SJSA1 (cell line): ENCODE measurements at places on chromosomes 3 and 15.

GRCh38 chr3:152444029-152444641 is 175.4 kb downstream of the MBNL1 start:
- DNase-seq, result no peak
- H3K27me3 ChIP-seq, result no peaks in the 10 kb centered on the region
- no peaks in the 10 kb centered on the region; the same call in 1 of the 2 replicates for H3K4me1 ChIP-seq

DNA sequence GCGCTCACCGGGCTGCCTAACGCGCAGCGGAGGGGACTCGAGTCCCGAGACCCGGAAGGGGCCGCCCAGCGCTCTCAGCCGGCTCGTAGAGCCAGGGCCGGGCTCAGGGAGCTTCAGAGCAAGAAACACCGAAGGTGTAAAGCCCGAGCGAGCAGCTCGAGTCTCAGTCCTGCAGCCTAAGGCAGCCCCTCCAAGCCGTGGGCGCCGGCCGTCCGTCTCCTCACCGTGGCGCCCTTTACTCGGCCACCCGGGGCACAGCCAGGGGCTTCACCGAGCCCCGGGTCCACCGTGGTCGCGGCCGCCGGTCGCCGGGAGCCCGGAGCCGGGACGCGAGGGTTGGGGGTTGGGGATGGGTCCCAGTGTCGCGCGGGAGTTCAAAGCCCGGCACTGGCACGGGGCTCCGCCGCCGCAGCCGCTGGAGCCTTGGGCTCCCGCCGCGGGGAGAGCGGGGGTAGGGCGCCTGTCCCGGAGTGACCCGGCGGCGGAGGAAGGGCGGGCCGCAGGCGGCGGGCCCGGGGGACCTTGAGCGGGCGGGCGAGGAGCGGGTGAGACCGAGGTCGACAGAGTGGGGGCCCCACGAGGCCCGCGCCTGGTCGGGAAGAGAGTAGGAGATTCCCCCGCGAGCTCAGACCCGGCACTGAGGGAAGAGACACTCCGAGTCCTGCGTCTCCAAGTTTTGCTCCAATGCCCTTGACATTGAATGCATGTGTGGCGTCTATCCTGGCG is 26.9 kb upstream of the THRB start:
- no peaks in the 10 kb centered on the region for H3K27me3 ChIP-seq
- peaks cover 22% of the 10 kb centered on the region for H3K4me1 ChIP-seq
- peak; percentile 56 for DNase-seq
- H3K4me3 ChIP-seq, result peak overlapping the region; percentile 74
- H3K27ac ChIP-seq, result peak overlapping the region; percentile 53; the same call in 1 of the 2 replicates

DNA sequence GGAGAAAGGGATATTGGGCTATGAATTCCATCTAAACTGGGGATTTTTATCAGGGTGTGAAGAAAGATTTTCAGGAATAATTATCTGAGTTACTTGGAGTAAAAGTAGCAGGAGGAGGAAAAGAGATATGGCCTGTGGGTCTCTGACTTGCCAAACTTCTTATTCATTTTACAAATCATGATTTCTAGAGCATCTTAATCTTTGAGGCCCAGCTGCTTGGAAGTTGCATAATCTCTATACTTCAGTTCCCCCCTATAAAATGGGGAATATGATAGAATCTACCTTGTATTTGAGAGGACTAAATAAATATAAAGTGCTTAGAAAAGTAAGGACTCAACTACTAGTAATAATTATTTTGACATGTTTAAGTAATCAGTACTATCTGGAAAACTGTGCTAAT is 11.0 kb upstream of the GABPB1 start:
- no peak overlapping the region for H3K27ac ChIP-seq
- peaks cover 15% of the 10 kb centered on the region for H3K36me3 ChIP-seq
- no peak overlapping the region for H3K4me3 ChIP-seq
- DNase-seq, result no peak

DNA sequence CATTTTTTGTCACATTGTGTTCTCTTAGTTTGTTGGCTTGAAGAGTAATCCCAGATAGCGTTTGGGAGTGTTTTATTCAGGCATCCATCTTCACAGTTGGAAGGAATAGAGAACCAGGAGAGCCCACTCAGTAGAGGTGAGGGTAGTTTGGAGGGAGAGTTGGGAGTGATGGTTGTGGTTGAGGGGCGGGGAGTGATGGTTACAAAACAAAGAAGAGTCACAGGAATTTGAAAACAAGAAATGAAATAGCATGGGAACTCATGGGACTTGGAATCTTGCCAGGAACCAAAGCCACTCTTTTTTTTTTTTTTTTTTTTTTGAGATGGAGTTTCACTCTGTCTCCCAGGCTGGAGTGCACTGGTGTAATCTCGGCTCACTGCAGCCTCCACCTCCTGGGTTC is 36.3 kb downstream of the DUT start:
- H3K4me1 ChIP-seq, result no peaks in the 10 kb centered on the region; the same call in 1 of the 2 replicates
- no peaks in the 10 kb centered on the region for H3K36me3 ChIP-seq
- no peaks in the 10 kb centered on the region for H3K27me3 ChIP-seq
- H3K27ac ChIP-seq, result no peak overlapping the region

DNA sequence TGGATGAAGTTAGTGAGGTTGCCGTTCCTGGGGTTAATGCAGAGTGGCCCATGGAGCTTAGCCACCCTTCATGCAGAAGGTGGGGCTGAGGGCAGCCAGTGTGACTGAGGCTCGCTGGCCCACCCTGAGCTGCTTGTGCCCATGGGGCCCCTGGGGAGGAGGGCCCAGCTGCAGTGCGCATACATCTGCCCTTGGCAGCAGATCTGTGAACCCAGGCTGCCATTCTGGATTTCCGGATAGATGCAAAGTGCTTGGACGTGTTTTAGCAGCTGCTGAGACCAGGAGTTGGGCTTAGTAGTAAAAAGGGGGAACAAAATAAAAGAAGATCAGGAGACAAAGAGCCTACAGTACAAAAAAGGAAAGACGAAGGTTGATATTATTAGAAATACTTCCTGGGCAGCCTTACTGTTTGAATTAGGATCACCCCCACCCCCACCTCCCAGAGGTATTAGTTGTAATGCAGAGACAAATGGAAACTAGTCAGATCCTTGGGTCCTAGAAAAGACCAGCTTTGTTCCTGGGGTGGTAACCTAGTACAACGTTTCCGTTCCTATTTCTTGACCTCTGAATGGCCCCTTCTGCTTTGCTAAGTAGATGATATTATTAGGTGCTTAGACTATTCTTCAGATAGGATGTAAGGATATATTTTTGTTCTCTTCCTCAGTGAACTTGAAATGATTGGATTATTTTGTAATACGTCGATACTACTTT is 70.2 kb downstream of the IGF1R start:
- H3K4me1 ChIP-seq, result peaks cover 64% of the 10 kb centered on the region
- no peak overlapping the region for H3K4me3 ChIP-seq
- DNase-seq, result no peak
- H3K27ac ChIP-seq, result peak overlapping the region; percentile 79
- no peaks in the 10 kb centered on the region for H3K27me3 ChIP-seq
- no peaks in the 10 kb centered on the region; the same call in 1 of the 2 replicates for H3K36me3 ChIP-seq

DNA sequence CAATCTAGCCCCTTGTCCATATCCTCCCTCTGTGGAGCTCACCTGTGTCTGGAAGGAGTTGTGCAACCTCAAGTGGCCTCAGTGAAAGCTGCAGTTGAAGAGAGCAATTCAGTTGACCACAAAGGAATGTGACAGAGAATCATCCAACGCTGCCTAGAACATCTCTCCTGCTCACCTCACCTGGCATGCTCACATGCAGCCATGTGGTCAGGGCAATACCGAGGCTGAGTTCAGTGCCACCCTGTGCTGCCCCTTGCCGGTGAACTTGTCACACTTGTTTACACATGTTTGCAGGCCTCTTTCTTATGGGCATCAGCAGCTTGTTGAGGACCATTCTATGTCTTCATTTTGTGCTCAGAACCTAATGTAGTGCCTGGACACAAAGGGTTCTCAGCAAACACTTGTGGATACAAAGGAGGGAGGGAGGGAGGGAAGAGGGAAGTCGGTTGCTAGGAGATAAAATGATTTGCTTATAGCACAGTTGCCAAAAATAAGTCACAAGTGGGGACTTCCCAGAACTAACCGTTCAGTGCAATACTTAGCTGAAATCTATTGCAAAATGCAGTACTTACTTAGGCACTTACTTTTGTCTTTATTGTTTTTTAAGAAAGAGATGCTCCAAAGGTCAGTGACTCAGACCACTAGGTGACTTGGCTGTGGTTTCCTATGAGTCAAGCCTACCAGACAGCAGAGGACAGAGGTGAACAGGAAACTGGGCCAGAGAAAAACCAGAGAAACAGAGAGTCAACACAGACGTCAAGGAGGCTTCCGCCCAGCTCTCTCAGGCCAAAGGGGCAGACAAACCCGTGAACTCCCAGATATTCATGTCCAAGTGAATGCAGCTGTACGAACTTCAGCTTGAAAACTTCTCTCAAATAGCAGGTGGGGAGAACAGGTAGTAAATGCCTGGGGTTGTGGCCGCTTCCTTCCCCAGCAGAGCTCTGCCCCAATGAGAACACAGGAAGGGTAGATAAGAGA is 227.8 kb upstream of the CTNNB1 start:
- H3K27me3 ChIP-seq, result no peaks in the 10 kb centered on the region
- no peak overlapping the region for H3K4me3 ChIP-seq
- H3K4me1 ChIP-seq, result peaks cover 47% of the 10 kb centered on the region
- peak; percentile 92 for DNase-seq
- no peaks in the 10 kb centered on the region for H3K36me3 ChIP-seq

GRCh38 chr3:50445919-50446318 is 57.5 kb downstream of the CACNA2D2 start:
- DNase-seq, result no peak
- H3K27ac ChIP-seq, result no peak overlapping the region
- H3K27me3 ChIP-seq, result peaks cover 15% of the 10 kb centered on the region; the same call in 1 of the 2 replicates
- no peaks in the 10 kb centered on the region for H3K36me3 ChIP-seq
- H3K4me3 ChIP-seq, result no peak overlapping the region

- no peak overlapping the region for H3K4me3 ChIP-seq
- no peaks in the 10 kb centered on the region for H3K27me3 ChIP-seq
- H3K4me1 ChIP-seq, result no peaks in the 10 kb centered on the region
- no peak overlapping the region for H3K27ac ChIP-seq
- H3K36me3 ChIP-seq, result no peaks in the 10 kb centered on the region
Measured at GRCh38 chr3:150170852-150171520, 200.3 kb upstream of the PFN2 start.

DNA sequence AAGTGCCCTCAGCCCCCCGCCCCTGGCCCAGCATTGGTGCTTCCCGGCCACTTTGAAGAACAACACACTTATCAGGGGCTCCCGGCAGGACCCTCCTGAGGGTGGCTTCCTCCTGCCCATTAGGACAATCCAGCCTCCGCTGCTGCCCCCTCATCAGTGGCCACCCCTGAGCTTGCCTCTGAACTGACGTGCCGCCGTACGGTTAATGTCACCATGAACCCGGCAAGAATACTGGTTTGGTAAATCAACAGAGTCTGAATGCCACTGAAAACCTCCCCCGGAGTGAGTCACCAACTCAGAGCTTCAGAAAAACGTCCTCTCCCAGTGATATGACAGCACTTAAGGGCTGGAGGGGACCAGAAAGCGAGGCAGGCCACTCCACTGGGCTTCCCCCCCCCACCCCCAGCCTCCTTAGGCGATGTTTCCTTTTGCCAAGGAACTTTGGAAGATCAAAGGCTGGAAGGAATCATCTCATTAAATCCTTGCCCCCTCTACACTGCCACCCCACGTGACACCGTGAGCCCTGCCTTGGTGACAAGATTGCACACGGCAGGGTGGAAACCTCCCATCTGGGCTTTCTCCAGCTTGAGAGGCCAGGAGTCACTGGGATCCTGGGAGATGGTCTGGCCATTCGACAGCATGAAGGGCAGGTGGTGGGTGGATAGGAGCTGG is 142.1 kb downstream of the NUP210 start:
- no peaks in the 10 kb centered on the region for H3K36me3 ChIP-seq
- H3K4me1 ChIP-seq, result no peaks in the 10 kb centered on the region
- H3K4me3 ChIP-seq, result no peak overlapping the region
- DNase-seq, result no peak
- H3K27ac ChIP-seq, result no peak overlapping the region

DNA sequence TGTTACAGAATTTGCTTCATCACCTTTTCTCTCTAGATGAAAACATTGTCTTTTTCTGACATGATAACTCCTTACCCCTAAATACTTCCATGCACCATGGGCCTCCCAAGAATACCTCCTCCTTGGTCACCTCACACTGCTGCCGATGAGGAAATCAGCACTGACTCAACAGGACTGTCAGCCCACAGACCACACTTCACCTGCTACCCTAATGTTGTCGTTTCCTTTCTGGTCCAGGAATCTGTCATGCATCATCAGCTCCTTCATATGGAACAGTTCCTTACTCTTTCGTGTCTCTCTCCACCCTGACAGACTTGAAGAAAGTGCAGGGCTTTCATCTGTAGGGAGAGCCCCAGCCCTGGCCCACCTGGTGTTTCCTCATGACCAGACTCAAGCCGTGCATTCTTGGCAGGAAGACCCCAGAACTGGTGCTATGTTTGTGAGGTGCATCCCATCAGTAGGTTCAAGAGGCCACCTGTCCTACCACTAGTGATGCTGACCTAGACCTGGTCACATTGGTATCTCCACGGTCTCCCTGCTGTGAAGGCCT is 41.1 kb upstream of the PLXNA1 start:
- no peaks in the 10 kb centered on the region for H3K36me3 ChIP-seq
- no peak overlapping the region for H3K4me3 ChIP-seq
- DNase-seq, result no peak

DNA sequence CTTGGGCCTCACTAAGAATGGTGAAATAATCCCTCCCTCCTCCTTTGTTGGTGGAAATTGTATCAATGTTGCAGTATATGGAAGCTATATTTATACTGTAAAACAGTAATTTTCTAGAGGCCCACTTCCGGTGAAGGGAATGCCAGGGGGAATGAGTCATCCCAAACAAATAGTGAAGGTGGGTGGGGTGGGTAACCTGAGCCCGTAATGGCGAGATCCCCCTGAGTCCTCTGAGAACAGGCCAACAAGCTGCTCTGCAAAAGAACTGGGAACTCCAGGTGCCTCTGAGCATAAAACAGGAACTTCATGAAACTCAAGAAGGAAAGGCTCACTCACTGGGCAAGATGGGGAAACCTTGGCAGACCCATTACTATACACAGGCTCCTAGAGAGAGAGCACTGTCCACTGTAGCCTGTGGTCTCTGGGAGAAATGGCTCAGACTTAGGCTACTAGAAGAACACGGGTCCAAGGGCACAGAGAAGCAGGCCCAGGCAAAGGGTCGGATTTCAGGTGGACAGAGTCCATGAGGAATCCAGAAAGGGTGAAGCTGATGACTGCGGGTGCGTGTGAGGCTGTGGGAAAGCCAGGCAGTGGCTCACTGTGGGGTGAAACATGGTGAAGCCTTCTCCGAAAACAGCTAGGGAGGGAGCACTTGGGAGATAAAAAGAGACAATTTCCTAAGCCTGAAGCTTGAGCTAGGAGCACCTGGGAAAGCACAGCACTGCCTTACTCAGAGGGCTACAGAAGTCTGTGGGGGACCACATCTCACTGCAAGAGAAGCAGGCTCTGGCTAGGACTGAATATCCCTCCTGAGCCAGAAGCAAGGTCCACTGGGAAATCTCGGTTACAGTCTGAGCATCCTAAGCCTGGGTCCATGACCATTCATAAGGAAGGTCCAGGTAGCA is 19.8 kb downstream of the LARP6 start:
- peaks cover 23% of the 10 kb centered on the region for H3K4me1 ChIP-seq
- H3K36me3 ChIP-seq, result peaks cover 65% of the 10 kb centered on the region
- H3K4me3 ChIP-seq, result no peak overlapping the region
- peak overlapping the region; percentile 75 for H3K27ac ChIP-seq
- H3K27me3 ChIP-seq, result no peaks in the 10 kb centered on the region

- no peak for DNase-seq
- peaks cover 4% of the 10 kb centered on the region for H3K27me3 ChIP-seq
- H3K4me3 ChIP-seq, result no peak overlapping the region
Measured at GRCh38 chr15:98397419-98397818, 250.9 kb upstream of the IGF1R start.
